Stimulated activated CD8-positive, alpha-beta memory T cell treated with anti-CD3 and anti-CD28 coated beads, Interleukin-7, amount 100 ng/mL, for 1 hour (primary cell): ENCODE measurements at places on chromosomes 3 and 15.

GRCh38 chr15:89652131-89652530 lies 3.1 kb downstream of the KIF7 start:
- no peak for DNase-seq

DNA sequence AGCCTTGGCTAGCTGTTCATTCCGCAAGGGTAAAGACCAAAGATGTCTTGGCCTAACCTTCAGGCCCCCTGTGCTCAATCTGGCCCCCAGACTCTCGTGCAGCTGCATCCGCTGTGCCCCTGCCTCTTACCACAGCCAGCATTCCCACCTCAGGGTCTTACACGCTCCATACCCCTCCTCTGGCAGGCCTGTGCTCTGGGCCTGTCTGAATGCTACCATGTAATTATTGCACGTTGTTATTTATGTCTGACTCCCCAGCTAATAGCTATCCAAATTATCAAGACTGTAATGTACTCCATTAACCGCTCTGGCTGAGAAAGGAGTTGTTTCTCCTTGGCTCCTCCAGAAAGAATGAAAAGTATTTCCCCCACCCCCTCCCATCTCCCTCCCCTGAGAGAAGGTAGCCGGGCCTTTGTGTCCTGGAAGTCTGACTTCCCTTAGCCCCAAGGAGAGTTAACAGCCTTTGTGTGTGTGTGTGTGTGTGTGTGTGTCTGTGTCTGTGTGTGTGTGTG lies 54.5 kb upstream of the UBE2E1 start:
- DNase-seq: no peak

DNA sequence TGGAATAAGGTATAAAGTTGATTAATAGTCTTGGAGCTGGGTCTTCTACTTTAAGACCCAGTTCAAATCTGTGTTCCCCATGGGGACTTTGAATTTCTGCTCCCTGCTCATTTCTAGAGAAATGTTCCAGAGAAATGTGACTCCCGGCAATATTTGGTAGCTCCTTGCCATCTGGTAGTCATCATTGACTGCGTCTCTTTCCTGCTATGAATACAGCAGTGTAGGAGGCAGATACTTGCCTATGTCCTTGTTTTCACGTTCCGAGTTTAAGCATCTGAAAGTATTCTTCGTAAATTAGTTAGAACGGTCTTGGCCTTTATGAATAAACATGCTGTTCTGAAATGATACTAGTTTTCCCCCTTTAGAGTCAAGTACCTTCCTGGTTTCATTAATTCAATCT lies 352.9 kb downstream of the PTPRG start:
- DNase-seq: no peak

DNA sequence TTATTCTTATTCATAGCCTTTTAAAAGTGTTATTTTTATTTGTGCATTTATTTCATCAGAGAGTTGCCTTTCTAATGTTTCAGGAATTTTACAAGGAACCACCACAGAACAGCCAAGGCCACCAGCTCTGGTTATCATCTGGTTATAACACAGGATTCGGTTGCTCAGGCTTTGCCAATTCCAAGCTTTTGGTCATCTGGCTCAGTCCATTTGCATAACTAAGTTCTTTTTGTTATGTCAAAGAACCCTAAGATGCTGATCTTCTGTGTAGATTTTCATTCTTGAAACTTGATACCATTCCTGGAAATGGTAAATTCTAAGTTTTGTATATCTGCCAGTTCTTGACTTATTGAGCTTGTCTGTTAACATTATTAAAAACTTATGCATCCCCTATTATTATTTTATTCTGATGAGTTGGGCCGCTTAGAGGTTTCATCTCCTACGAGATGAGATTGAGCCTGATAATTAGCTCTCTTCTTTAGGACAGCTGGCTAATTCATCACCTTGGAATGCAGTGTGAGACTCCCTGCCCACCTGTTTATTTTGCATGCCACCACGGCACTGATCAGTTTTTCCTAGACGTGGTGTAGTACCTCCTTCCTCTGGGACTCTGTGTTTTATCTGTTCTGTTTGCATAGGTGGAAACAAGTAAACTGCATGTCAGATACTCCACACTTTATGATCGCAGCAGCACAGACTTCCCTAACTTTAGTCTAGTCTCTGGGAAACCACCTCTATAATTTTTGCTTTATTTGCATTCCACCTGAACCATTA lies 264.8 kb downstream of the SLCO3A1 start:
- no peak for DNase-seq

DNA sequence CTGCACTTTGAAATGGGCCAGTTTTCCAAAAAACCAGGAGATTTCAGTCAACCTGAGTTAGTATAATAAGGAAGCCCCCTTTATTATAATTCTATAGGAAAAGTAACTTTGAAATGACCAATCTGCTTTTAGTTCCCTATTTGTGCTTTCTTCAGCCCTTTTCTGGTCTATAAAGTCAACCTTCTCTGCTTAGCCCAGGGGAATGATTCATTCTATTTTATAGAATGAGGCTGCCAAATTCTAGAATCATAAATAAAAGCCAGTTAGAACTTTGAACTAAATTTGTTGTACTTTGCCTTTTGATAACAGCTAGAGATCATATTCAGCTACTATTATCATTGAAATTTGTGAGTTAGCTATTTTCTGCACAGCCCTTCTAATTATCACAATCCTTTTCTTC lies 24.7 kb downstream of the CIP2A start:
- DNase-seq: no peak

GRCh38 chr3:43597961-43598360 lies 23.9 kb downstream of the ANO10 start:
- no peak for DNase-seq

GRCh38 chr3:196677931-196678330 lies 34.1 kb downstream of the CEP19 start:
- DNase-seq: no peak

GRCh38 chr15:98920091-98920880 lies 87.3 kb downstream of the PGPEP1L start:
- DNase-seq: no peak

DNA sequence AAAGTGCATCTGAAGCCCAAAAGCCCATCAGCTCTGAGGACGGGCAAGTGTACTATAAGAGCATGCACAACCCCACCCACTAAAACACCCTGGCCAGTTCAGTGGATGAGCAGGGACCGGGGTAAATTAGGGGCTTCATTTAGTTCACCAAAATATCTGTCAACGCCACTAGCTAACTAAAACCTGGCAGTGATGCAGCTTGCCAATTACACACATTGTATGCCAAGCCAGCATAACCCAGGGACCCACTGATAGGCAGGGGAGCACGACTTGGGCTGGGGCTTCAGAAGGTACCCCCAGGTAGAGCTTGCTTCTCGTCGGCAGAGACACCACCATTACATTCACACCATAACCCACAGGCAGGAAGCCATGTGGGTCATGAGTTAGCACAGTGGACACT lies 47.0 kb downstream of the PTPN23 start:
- no peak for DNase-seq

DNA sequence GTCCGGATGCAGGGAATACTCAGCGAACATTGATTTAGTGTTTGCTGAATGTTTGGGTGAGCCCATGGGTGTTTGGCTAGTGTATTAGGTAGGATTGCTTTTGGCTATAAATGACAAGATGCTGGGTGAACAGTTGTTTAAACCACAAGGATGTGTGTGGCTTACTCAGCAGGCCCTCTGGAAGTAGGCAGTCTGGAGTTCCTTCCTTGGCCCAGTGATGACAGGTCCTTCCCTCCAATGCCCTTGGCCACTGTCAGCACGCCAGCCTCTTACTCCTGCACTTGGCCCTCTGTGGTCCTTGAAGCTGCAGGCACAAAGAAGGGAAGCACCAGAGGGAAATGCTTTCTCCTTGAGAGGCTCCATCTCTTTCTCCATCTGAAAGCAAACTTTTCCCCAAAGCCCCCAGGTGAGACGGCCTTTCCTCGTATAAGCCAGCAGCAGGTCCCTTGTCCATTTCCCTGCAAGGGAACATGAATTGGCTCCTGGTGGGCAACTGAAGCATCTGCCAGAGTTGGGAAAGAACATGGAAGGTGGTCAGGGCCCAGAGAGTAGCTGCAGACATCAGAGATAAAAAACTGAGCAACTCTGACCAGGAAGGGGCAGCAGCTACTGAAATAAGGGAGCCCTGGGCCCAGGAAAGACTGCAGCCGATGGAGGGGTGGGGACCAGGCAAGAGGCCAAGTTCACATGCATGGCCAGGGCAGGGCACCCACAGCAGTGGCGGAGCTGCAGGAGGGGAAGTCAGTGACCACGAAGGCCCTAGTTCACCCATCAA lies 105.0 kb downstream of the TPRA1 start:
- DNase-seq: no peak

GRCh38 chr15:96307856-96308394 lies 22.6 kb upstream of the NR2F2 start:
- no peak for DNase-seq

DNA sequence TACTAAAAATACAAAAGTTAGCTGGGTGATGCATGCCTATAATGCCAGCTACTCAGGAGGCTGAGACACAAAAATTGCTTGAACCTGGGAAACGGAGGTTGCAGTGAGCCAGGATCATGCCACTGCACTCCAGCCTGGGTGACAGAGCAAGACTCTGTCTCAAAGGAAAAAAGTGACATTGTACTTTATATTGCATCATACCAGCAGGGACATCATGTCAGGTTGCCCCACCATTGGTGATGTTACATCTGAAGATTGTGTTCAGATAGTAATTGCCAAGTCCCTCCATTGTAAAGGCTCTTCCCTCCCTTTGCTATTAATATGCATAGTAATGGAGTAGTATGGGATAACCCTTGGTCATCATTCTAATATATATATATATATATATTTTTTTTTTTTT lies 44.8 kb downstream of the FOXL2 start:
- DNase-seq: no peak

- no peak for DNase-seq
Measured at GRCh38 chr3:154223519-154223918, 100.8 kb downstream of the DHX36 start.
